ENCODE measurements at places on chromosomes 2 and 18. TPM values are rescaled to one million over a fixed set of nuclear protein-coding genes. Genes with fewer than 3 reads are reported as not detected.

DNA sequence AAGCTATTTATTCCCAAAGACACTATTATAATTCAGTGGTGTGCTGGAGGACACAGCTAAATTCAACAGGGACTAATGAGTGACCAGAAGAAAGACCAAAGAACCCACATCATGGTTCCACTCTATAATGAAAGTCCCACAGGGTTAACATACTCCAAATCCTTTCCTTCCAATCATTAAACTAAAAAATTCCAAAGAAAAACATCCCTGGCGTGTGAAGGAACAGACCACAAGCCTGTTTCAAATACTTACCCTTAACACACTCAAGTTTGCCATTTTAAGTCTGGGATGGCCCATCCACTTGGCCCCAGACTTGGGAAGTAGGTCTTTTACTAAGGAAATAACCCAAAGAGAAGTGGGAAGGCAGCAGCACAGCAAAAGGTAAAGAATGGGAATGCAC, 150.1 kb upstream of the CCDC150 start:
- DNase-seq = no peak

DNA sequence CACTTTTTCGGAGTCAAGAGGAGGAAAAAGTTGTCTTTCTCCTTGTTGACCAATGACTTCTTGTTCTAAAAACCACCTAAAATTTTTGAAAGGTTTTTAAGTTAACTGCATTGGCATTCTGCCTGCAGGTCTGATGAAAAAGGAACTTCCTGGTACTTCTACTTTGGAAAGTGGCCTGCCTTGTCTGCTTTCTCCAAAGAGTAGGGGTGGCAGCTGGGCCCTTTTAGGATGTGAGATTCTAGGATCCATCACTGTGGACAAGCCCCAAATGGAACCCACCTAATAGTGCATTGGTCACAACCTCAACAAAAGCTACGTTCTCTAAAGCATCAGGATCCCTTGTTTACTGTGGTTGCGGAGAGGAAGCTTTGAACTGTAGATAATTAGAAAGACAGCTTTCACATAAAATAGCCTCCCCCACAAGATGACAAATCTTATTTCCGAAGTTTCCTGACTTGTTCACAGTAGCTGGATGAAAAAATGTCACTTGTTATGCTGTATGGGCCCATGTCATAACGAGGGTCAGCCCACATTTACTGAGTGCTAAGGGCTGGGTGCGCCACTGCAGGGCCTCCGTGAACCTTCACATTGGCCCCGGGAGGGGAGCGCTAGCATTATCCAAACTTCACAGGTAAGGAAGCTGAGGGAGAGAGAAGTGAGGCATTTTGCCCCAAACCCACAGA, 17.4 kb downstream of the ASPRV1 start:
- DNase-seq = no peak

DNA sequence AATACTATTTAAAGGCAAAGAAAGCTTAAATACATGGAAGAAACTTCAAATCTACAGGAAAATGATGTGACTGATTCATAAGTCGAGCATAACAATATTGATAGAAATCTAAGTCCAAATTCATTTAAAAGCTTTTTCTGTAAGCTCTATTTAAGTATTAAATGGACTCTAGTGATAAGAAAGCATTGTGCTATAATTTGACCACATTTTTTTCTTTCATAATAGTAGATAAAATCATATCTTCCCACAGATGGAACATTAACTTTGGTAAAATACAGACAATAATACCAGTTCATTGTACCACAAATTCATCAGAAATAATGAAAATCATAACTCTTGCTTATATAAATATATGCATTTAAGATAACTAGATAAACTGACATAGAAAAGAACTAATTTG, 366.5 kb downstream of the GALNT13 start:
- no peak for DNase-seq

DNA sequence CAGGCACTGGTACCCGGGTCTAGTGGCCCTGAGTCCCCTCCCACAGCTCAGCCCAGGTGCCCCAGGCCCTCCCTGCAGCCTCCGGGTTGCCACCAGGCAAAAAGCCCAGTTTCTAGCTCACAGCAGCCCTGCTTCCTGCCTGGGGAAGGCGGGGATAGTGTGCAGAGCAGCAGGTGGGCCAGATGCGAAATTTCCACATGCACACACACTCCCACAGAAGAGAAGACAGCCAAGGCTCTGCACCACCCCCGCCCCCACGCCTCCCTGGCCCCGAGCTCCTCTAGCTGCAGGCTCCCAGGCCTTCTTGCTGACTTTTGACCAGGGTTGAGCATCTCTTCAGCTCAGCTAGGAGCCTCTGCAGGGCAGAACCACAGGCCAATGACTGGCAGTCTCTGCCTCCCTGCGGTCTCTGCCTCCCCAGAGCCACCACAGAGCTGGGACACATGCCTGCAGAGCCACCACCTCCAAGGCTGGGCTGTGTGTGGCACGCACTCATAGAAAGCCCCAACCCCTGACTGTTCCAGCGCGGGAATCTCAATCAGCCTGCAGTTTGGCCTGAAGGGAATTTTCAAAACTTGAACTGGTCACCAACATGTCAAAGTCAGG, 7.2 kb downstream of the SLC66A2 start:
- no peak for DNase-seq

DNA sequence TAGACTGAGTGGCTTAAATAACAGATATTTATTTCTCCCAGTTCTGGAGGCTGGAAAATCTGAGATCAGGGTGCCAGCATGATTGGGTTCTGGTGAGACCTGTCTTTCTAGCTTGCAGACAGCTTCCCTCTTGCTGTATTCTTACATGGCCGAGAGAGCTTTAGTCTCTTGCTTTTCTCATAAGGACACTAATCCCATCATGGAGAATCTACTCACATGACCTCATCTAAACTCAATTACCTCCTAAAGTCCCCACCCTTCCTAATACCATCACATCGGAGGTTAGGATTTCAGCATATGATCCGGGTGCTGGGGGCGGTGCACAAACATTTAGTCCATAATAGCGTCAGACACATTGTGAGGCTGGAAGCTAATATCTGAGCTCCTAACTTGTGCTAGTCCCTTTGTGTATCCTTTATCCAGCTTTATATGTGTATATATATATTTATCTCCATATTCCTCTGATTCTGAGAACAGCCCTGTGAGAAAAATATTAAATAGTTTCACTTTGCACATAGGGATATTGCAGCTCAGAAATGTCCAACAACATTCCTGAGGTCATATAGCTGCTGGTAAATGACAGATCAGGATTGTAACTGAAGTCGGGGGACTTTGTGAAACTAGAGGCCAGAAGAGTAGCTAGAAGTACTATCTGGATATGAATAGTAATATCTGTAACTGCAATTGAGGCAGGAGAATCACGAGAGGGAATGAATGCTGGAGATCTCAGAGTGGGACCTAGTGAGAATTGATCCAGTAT, 28.9 kb downstream of the MARCHF4 start:
- DNase-seq = no peak

DNA sequence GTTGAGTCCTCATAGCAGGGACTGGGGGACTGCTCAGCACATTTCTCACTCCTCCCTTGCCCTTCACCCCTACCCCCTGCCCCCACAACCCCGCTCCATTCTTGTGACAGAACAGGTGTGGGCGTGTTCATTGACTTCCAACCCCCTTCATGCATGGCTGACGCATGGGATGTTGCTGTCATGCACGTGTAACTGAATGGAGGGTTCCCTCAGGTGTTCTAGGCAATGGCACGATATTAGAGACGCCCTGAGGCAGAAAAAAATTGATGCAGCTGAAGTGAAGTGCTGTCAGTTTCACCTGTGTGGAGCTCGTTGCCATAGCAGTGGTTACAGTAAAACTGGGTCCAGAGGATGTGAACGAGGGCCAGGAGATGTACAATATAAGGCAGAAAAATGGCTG, 6.5 kb upstream of the THOC1 start:
- no peak for DNase-seq

DNA sequence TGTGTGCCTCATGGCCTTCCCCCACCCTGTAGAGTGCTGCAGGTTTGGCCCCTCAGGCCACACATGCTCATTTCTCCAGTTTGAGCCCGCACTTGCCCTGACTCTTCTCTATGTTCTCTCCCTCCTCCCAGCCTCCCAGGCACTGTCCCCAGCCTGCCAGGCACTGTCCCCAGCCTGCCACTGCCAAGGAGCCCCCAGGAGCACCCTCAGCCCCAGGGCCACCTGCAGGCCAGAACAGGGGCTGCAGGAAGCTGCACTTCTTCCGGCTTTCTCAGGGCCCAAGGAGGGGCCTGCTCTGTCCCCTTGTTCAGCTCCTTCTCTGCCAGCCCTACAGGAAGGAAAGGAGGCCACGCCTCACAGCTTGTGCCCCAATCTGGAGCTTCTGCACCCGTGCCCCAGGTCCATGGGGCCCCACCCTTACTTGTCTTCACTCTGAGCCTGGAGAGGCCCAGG, 31.6 kb downstream of the CYP26B1 start:
- no peak for DNase-seq

- no peak for DNase-seq
Observed at GRCh38 chr2:117771969-117772630, 42.4 kb upstream of the DDX18 start.

GRCh38 chr2:239378918-239379640, 21.7 kb downstream of the HDAC4 start:
- DNase-seq = no peak

- DNase-seq = no peak
Observed at GRCh38 chr2:201156640-201157039, 26.3 kb upstream of the CASP10 start.

DNA sequence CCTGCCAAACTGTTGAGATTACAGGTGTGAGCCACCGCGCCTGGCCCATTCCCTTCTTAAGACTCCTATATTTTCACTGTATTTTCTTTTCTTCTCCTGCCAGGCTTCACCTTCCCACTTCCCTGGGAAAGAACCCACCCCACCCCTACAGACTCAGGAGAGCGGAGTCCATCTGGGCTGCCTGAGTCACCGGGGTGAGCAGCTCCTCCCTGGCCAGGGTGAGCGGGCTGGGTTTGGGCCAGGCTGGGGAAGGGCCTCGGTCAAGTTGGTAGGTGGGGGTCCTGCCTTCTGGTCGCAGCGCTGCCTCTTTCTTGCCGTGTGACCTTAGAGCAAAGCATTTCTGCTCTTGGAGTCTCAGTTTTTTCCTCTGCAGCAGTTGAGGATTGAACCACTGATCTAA, 2.1 kb upstream of the GAREM2 start:
- DNase-seq = no peak

DNA sequence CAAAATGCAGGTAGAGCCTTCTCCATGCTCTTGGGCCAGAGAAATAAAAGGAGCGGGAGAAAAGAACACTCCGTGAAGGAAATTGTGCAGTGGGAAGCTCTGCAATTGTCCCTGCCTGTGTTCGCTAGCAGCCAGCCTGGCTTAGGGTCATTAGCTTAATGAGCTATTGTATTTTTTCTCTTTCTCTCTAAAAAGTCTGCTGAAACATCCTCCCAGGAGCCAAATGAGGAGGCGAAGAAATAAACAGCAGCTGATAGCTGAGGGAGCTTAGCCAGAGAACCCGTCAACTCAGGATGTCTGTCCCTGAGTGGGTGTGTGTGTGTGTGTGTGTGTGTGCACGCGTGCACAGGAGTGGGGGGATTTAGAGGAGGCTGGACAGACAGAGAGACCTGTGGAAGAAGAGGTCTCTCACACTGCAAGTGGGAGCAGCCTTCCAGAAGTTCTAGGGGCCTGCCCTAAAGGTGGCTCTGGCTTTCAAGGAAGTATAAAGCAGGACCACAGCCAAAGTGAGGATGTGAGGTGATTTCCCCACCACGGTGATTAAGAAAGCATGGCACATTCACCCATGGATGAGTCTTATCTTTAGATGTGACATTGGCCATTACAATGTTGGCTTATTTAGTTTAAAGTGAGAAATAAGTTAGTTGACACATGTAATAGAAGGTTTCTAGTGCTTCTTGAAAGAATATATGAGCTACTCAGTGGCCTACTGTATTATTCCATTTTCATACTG, 690.4 kb downstream of the RNF144A start:
- no peak for DNase-seq

DNA sequence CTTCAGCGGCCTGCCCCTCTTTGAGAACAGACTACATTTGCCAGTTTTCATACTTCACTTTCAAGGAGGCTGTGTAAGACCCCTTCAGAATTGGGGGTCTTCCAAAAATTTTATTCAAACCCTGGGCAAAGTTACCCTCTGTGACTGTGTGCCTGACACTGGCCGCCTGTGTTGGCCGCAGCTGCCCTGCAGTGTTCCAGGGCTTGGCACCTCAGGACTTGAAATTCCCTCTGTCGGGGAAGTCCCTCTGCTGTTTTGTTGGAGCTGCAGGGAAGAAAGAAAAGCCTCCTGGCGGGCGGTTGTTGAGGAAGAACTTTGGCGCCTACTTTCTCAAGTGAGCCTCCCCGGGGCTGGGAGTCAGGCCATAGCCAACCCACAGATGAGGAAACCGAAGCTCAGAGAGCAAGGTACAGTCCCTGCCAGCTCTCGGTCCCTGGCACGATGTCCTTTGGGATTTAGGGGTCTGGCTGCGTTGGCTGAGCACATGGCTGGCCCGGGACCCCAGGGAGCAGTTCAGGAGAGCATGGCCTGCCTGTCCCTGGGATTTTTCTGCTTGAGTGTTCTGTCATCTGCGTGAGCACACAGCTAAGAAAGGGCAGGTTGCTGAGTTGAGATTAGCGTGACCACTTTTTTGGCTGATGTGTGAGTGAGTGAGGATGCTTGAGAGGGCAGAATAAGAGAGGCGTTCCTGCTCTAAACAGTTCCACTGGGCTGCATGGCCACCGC, 17.9 kb upstream of the ASB1 start:
- DNase-seq = no peak

DNA sequence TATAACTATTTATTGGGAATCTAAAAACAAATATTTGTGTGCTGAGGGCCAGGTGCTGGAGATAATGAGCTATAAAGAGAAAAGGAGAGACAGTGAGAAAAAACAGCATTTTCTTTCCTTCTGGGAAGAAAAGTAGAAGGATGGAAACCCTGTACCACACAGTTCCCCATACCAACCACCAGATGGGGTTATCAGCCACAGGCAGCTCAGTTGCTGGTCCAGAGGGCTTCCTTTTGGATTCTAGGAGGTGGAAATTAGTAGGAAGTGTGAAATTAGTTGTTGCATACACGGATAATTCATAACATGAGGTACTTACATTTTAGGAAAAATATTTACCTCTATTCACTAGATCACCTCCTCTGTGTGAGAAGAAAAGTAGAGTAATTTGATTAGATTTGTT, 237.0 kb upstream of the FOSL2 start:
- DNase-seq = no peak

DNA sequence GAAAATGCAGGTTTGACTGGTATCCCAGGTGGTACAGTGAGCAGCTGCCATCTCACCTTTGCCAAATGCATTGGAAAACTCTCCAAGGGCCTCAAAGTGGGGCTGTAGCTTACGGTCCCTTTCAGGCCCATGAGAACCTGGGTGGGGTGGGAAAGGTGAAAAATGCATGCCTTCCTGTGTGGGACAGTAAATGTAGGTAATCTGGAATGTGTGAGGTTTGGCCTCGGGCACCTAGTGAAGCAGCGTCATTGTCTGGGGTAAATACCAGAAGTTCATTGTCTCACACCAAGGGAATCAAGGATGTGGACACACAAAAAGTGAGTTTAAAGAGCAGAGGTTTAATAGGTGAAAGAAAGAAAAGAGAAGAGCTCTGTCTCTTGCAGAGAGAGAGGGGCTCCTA, 36.6 kb downstream of the TIMM21 start:
- no peak for DNase-seq

- DNase-seq = no peak
Observed at GRCh38 chr2:157989227-157989626, 112.4 kb upstream of the UPP2 start.

CELF4 gene
- 10.3 TPM for polyA plus RNA-seq

ALPG gene
- polyA plus RNA-seq = not detected

DTNB gene
- polyA plus RNA-seq = 28.4 TPM

PRKAG3 gene
- not detected for polyA plus RNA-seq

FAM98A gene
- polyA plus RNA-seq = 38.1 TPM

MALT1 gene
- 22.7 TPM for polyA plus RNA-seq

IL36A gene
- polyA plus RNA-seq = not detected

TFCP2L1 gene
- 3.7 TPM for polyA plus RNA-seq

PLGLB1 gene
- polyA plus RNA-seq = 17.7 TPM
